Stimulated activated CD4-positive, alpha-beta T cell treated with anti-CD3 and anti-CD28 coated beads, Interleukin-12 subunit alpha, Interleukin-12 subunit beta, amount 100 ng/mL, for 4 hours (primary cell): ENCODE measurements at places on chromosomes 6 and 20.
A peak's percentile ranks its signal among the peaks of the same experiment; 100 is the strongest.

- DNase-seq: no peak
Observed at GRCh38 chr6:127177030-127177922, 58.8 kb downstream of the RSPO3 start.

- no peak for DNase-seq
Observed at GRCh38 chr20:58906894-58907293, 54.4 kb downstream of the GNAS start.

GRCh38 chr6:128167552-128167951, 266.7 kb upstream of the THEMIS start:
- no peak for DNase-seq

GRCh38 chr20:47358672-47359529, 2.4 kb upstream of the ZMYND8 start:
- DNase-seq: no peak

- DNase-seq: peak; percentile 44
Observed at GRCh38 chr6:143536461-143536865, 24.9 kb upstream of the FUCA2 start.

- DNase-seq: no peak
Observed at GRCh38 chr6:15313367-15313766, 67.5 kb downstream of the JARID2 start.

GRCh38 chr6:53101006-53101405, 35.8 kb downstream of the FBXO9 start:
- DNase-seq: no peak

DNA sequence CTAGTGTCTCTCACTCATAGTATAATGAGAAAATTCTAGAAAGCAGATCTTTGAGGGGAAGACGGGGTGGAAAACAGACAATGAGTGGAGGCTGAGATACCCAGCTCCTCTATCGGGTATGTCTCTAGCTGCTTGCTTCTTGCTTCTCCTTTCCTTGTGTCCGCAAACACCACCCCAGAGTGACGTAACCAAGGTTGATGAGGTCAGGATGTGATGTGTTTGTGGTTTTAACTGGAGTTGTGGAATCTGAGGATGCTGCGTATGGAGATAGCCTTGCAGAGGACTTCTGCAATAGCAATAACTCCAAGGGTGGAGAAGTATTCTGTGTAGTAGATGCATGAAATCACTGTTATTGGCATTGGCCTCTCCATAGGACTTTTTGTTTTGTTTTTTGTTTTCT, 132.7 kb upstream of the IFNGR1 start:
- no peak for DNase-seq

GRCh38 chr20:37346535-37347346, 801 bp downstream of the SRC start:
- DNase-seq: no peak

GRCh38 chr6:137000825-137001224, 43.9 kb downstream of the IL20RA start:
- no peak for DNase-seq

- no peak for DNase-seq
Observed at GRCh38 chr6:11085758-11086435, 7.7 kb upstream of the SMIM13 start.

GRCh38 chr6:162217058-162217457, 510.5 kb downstream of the PRKN start:
- DNase-seq: no peak

DNA sequence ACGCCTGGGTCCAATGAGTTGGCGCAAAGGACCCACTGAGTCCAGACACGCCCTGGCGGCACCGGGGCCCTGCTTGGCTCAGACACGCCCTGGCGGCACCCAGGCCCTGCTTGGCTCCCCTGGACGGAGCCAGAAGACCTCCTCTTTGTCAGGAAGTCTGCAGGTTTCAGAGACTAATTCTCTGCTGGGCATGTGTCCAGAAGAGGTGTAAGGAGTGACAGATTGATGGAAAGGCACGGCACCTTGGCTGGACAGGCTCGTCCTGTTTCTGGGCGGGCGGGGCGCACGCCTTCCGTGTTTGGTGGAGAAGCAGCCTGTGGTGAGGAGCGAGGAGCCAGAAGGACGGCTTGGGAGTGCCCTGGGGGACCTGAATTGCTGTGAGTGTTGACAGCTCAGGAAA, 23.1 kb upstream of the DACT2 start:
- DNase-seq: no peak

- no peak for DNase-seq
Observed at GRCh38 chr6:160142115-160142715, 20.6 kb downstream of the SLC22A1 start.

GRCh38 chr6:158072083-158072721, 90.5 kb downstream of the SYNJ2 start:
- DNase-seq: peak; percentile 70

DNA sequence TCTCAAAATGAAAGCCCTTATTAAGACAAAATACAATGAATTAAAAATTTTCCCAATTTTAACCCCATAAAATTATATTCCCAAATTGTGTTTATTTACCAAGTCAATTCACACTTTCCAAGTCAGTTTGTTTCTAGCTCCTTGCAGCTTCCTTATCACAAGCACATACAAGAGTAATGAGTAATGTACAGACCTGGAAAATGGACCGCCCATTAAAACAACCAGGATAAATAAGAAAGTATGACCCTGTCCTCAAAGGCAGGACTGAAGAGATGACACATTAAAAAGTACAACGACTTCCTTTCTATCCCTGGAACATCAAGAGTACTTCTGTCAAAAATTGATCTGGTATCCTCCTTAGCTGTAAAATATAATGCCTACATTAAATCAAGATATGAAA, 47.1 kb upstream of the TMX4 start:
- DNase-seq: no peak

GRCh38 chr20:16819483-16819882, 71.3 kb downstream of the OTOR start:
- DNase-seq: no peak

GRCh38 chr6:120614723-120615122, 719.6 kb downstream of the TBC1D32 start:
- DNase-seq: no peak

DNA sequence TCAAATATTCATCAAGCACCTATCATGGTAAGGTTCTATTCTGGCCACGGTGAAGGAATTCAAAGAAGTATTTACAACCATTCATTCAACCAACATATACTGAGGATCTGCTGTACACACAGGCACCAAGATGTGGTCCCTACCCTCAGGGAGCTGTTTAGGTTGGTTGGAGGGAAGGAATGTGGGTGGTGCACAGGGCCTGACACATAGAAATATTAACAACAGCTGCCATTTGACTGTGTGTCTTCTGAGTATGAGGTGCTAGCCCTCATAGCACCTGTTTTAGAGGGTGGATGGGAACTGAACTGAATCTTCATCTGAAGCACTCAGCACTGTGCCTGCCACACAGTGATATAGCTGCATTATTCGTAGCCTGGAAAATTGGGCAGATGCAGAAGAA, 7.3 kb downstream of the SNPH start:
- DNase-seq: no peak

- DNase-seq: no peak
Observed at GRCh38 chr6:152836523-152836922, 85.9 kb downstream of the VIP start.

GRCh38 chr6:45920819-45921511, 94.7 kb downstream of the CLIC5 start:
- DNase-seq: no peak

GRCh38 chr6:107819964-107820337, 4.2 kb downstream of the SCML4 start:
- no peak for DNase-seq

DNA sequence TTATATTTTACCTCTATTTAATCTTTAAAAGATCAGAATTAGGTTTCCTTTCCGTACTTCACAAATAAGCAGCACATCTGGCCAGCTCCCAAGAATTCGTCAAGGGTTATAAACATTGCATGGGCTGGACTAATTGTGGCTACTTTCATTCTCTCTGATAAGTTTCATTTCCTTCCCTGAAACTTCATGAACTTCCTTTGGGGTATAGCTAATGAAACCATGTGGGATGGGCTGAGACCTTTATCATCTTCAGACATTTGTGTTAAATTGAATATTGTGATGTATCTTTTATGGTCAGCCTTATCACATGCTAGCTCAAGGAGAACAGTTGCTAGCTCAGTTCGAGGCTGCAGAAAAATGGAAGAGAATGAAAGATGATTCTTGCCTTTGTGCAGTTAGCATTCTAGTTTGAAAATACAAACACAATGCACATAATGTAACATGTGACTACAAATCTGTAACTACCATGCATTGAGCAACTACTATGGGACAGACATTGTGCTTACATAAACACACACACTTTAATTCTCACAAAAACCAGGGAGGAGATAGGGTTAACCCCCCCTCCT, 1.7 kb upstream of the GMPR start:
- DNase-seq: no peak

GRCh38 chr6:44667226-44667625, 279.7 kb downstream of the CDC5L start:
- no peak for DNase-seq

GRCh38 chr6:44636561-44637248, 249.2 kb downstream of the CDC5L start:
- no peak for DNase-seq

GRCh38 chr6:5353971-5354370, 92.7 kb downstream of the FARS2 start:
- DNase-seq: no peak

- no peak for DNase-seq
Observed at GRCh38 chr20:46123482-46124245, 5.5 kb downstream of the CD40 start.
